ENCODE measurements at places on chromosomes 2 and 18. TPM values are rescaled to one million over a fixed set of nuclear protein-coding genes. Genes with fewer than 3 reads are reported as not detected.

ABHD1 gene
- total RNA-seq: 0.19 TPM

CHRNG gene
- total RNA-seq: not detected

SCYGR8 gene
- total RNA-seq: not detected

DNA sequence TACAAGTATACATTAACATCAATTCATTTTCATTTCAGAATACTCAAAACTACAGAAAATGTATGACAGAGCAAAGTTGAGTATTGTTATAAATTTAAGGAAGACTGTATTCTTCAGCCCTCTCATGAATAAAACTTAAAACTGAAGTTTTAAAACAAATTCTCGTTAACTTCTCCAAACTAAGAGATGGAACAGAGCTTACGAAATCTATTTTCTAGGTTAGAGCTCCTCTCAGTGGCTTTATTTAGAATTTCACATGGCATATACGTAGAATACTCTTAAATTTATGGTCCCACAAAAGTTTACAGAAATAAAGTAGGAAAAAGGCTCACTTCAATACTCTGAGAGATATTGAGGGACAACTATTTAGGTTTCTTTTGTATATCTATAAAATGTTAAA lies 612.1 kb downstream of the KCNJ3 start:
- peak; percentile 74 for DNase-seq

DNA sequence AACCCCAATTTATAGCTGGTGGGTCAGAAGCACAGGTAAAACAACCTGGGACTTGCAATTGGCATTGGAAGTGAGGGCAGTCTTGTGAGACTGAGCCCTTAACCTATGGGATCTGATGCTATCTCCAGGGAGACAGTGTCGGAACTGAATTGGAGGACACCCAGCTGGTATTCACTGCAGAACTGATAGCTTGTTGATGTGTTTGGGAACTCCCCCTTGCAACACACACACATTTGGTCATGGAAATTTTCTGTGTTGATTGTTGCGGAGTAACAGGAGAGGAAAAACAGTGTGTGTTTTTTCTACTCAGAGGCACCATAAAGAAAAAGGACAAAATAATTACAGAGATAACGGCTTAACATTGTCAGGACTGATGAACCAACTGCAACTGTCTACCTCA lies 16.1 kb downstream of the TPGS2 start:
- no peak for DNase-seq

All from GM23338 (cell line).